ENCODE measurements at places on chromosomes 13 and 19.

DNA sequence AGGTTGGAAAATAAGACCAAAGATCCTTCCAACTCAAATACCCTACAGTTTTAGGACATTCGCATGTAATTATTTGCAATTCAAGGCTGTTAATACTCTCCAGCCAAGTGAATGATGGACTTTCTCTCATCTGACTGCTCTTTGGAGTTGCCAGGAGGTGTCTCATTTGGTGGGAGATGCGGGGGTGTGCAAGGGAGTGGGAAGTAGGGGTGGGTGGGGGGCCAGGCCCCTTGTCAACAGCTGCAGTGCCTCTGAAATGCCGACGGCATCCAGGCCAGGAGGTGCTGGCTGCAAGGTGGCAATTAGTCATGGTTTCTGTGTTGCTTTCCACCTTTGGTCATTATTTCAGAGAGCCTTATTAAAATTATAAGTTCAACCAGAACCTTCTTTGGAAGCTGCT, 121.5 kb downstream of the KL start:
- DNase-seq: no peak

- no peak for DNase-seq
Measured at GRCh38 chr19:41441321-41441945, 1.5 kb upstream of the ERICH4 start.

DNA sequence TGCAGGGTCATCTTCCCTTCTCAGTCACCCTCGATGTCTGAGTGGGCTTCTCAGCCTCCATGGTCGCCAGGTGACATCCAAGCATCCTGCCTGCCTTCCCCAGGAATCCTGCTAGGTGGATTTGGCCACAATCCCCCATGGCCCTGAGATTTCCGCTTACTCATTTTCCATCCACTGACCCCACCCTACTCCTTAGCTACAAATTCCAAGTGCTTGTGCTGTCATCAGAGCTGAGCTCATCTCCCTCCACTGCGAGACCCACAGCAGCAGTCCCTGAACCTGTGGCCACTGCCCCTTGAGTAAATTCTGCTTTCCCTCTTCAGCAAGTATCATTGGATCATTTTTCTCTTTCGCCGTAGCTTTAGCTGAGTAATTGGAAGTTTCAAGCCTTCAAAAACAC, 90.5 kb upstream of the ANKRD10 start:
- DNase-seq: no peak

GRCh38 chr19:31554360-31554759, 205.1 kb upstream of the TSHZ3 start:
- DNase-seq: no peak

- DNase-seq: no peak
Measured at GRCh38 chr19:48770266-48770665, 14.9 kb downstream of the FGF21 start.

- no peak for DNase-seq
Measured at GRCh38 chr19:33551676-33552075, 30.1 kb upstream of the PEPD start.

- no peak for DNase-seq
Measured at GRCh38 chr19:57934820-57935665, at the start of gene ZNF418. Gene ZNF418 (minus strand): TSS chr19:57935402. CDS start chr19:57933822, 1,580 bp downstream.

DNA sequence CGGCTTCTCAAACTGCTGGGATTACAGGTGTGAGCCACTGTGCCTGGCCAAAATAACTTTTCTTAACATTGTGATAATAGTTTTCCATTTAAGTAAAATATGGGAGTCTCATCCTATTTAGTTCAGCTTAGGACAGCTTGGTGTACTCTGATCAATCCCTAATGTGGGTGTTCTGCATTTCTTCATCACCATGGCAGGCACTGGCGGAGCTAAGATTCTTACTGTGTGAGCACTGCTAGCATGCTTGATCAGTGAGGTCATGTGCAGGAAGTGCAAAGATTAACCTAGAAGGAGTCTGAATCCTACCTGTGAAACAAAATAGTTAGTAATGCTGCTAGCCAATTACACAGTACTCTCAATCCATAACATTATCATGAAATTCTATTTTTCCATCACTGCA, 1684.2 kb upstream of the SLC10A2 start:
- DNase-seq: no peak

DNA sequence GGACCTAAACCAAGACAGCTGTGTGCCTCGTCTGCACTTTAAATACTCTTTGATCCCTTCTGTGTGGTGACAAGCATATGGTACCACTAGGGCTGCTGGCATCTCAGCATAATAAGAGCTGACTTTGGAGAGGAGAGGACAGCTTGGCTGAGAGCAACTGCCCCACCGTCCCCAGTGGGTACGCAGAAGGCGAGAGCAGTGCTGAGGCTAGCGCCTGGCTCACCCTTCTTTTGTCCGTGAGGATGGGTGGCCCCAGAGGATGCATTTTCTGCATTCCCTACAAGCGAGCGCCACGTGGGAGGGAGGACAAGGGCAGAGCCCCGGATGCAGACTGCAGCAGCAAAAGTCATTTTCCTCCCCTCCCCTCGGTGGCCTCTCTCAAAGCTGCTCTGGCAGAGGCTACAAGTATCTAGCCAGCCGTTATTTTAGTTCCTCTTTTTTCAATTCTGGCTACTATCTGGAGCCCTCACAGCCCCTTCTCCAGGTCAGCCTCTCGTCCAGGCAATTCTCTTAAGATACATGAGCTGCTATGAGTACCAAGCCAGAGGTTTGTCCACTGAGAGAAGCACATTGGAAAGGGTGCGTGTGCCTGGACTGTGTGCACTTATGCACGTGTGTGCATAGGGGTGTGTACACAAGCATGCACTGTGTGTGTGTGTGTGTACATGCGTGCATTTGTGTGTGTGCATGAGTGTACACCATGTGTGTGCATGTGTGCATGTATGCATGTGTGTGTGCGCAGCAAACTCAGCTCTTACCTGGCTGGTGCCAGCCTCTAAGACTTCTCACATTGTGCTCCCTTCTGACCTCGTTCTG, 51.3 kb downstream of the RAB20 start:
- DNase-seq: no peak

GRCh38 chr13:114044486-114044885, 70.6 kb upstream of the C13orf46 start:
- DNase-seq: no peak

GRCh38 chr19:14102102-14102696, 11.6 kb upstream of the SAMD1 start:
- no peak for DNase-seq

DNA sequence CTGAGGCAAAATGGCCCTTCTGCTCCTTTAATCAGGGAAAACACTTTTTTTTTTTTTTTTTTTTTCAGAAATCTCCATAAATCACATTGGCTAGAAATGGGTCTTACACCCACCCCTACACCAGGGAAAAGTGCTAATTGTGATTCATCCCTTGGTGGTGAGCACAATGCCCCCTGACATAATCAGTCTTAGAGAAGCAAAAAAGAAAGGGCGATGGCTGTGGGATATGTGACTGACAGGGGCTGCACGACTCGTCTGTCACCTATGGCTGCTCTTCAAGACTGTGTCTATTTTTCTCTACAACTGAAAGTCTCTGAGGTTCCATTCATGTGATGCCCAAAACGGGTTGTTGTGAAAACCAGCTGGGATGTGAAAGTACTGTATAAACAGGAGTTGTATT, 3.6 kb upstream of the GPC6 start:
- DNase-seq: no peak

- DNase-seq: no peak
Measured at GRCh38 chr13:107031716-107032115, 463.8 kb upstream of the ARGLU1 start.

GRCh38 chr13:96020931-96021330, 32.3 kb downstream of the UGGT2 start:
- DNase-seq: no peak

- no peak for DNase-seq
Measured at GRCh38 chr13:58884353-58885209, 1253.0 kb downstream of the PCDH17 start.

- DNase-seq: no peak
Measured at GRCh38 chr19:1233115-1233667, 4.6 kb downstream of the CBARP start.

DNA sequence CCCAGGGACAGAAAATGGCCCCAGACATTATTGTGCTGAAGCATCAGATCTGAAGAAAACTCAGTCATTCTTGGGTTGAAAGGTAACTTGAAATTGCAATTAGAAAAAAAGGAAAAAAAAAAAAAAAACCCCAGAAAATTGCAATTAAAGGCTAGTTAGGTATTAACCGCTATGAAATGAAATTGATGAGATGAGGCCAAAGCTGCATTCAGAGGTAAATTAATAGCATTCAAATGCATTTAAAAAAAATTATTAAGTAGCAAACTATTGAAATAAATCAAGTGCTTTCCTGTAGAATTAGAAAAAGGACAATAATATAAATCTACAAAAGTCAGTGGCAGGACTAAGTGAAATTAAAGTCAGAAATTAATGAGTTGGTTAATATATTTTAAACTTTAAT, 6.4 kb downstream of the PGLS start:
- DNase-seq: no peak

GRCh38 chr19:5691822-5692722, 2.0 kb downstream of the RPL36 start:
- no peak for DNase-seq

DNA sequence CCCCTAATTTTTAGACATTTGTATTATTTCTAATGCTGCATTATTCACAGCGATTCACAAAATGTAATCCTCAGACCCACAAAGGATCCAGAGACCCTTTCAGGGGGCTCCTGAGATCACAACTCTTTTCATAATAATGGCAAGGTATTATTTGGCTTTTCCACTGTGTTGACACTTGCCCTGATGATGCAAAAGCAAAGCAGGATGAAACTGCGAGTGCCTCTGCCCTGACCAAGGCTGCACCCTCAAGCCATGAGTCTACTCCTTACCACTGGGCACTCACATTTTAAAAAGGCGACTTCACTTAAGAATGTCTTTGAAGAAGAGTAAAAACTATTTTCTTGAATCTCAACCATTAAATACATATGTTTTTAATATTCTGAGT, 11.4 kb downstream of the ELF1 start:
- DNase-seq: no peak

- DNase-seq: no peak
Measured at GRCh38 chr19:28867978-28868377, 345.0 kb downstream of the UQCRFS1 start.

GRCh38 chr13:23618341-23618740, 48.1 kb downstream of the TNFRSF19 start:
- no peak for DNase-seq

GRCh38 chr19:6250024-6250615, 29.7 kb downstream of the MLLT1 start:
- no peak for DNase-seq

- no peak for DNase-seq
Measured at GRCh38 chr13:91308299-91308698, 39.2 kb upstream of the MIR17HG start.

GRCh38 chr19:19214892-19215291, 3.1 kb downstream of the NCAN start:
- no peak for DNase-seq

DNA sequence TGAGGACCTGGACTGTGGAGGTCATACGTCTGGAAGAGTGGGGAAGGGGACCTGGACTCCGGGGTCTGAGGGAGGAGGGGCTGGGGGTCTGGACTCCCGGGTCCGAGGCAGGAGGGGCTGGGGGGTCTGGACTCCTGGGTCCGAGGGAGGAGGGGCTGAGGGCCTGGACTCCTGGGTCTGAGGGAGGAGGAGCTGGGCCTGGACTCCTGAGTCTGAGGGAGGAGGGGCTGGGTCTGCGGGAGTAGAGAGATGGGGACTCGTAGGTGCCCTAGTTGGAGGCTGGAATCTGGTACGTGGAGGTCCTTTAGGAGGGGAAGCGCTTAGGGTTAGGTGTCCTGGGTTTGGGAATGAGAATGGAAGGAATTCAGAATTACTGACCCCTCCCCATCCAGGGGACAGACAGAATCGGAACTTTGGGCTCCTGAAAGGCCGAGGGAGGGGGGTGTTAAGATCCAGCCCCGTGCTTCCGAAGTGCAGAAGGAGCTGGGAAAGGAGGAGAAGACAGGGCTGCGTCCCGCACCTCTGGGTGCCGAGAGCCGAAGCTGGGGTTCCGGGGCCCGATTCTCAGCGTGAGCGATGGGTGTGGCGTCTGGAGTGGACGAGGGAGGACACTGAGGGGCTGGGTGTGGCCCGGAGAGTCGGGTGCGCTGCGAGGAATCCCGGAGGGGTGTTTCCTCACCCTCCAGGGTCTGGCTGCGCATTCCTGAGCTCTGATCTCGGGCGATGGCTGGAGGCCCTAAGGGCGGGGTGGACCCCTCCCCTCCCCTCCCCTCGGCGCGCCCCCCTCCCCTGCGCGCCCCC, 608 bp downstream of the MYADM start:
- DNase-seq: no peak

- no peak for DNase-seq
Measured at GRCh38 chr13:66343224-66343828, 886.8 kb downstream of the PCDH9 start.

- peak; percentile 41 for DNase-seq
Measured at GRCh38 chr13:107373551-107373950, 805.6 kb upstream of the ARGLU1 start.

DNA sequence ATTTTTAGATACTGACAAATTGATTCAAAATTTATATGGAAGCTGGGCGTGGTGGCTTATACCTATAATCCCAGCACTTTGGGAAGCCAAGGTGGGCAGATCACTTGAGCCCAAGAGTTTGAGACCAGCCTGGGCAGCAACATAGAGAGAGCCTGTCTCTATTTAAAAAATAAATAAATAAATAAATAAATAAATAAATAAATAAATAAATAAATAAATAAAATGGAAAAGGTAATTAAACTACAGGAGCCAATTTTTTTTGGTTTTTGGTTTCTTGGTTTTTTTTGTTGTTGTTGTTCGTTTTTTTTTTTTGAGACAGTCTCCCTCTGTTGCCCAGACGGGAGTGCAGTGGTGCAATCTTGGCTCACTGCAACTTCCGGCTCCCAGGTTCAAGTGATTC, 29.4 kb upstream of the TRIM13 start:
- DNase-seq: no peak

GRCh38 chr19:21128901-21129698, 12.7 kb upstream of the ZNF431 start:
- DNase-seq: no peak

- DNase-seq: no peak
Measured at GRCh38 chr13:38564256-38565150, 122.4 kb upstream of the FREM2 start.

DNA sequence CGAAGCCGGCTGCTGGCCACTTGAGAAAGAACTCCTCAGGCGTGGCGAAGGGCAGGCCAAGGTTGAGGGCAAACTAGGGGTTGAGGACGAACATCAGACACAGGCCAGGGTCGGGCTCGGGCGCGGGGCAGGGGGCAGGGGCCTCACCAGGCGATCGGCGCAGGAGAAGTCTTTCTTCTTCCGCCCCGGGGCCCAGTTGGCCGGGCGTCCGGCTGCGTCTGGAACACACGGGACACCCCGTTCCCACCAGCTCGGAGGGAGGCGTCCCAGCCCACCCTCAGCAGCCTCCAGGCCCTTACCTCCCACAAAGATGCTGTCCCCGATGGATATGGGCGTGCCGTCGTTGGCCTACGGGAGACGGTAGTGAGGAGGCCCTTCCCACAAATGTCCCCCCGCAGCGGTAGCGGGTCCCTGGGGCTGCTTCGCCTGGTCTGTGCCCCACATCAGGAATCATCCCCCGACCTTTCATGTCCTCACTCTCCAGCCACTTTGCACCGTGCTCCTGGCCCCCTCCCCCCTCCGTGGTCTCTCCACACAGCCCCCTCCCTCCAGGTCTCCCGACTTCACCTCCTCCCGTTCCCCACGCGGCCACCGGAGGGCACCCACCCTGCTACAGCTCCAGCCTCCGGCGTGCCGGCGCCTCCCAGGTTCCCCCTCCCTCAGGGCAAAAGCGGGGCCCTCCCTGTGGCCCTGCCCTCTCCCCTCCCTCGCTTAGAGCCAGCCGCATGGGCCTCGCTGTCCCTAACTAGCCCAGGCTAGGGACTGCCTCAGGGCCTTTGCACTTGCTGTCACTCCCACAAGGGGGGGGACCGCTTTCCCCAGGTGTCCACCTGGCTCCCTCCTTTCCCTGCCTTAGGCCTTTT, 4.8 kb downstream of the PNKP start:
- no peak for DNase-seq

All from NCI-H2107 (cell line).